Bronchial epithelial cell (primary cell): ENCODE measurements at places on chromosomes 2 and 18. TPM values are rescaled to one million over a fixed set of nuclear protein-coding genes. Genes with fewer than 3 reads are reported as not detected.

- DNase-seq, result no peak
These were observed at the start of gene ARHGEF4 for GRCh38 chr2:130836501-130837174. Gene ARHGEF4, plus strand, starts transcription at chr2:130836914. Its CDS starts 40 bp downstream, at chr2:130836954.

- DNase-seq, result no peak
These were observed 83.0 kb upstream of the MBOAT2 start for GRCh38 chr2:9086465-9086864.

ACOXL gene
- not detected in 2 replicates for total RNA-seq

DNA sequence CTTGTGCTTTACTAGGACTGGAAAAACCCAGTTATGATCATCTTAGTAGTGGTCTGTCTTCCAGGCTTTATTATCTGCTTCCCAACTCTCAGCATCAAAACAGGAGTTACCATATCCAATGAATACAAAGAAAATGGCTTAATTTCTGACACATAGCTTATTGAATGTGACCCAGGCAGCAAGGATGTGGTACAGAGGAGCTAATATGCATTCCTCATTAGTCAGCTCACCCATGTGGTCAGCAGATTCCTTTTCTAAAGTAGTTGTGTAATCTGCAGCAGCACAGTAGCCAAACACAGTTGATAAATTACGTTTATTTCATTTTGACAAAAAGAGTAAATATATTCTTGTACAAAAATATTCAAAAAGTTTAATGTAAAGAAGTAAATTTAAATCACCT, 43.6 kb downstream of the TSPYL6 start:
- DNase-seq, result peak; percentile 89

DNA sequence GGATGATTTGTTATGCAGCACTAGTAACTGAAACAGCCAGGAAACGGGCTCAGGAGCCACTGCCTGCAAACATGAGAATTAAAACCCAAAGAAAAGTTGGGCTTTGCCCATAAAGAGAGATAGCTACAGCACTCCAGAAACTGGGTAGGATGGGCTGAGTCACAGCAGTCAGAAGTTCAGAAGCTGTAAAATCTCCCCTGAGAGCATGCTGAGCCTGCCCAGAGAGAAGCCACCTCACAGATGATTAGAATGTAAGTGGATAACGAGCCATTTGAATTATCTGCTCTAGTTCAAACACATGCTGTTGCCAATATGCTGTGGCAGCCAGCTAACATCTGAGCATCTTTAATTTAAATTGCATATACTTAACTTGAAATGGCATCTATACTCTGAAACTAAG, 388.1 kb upstream of the ACVR2A start:
- no peak for DNase-seq

DNA sequence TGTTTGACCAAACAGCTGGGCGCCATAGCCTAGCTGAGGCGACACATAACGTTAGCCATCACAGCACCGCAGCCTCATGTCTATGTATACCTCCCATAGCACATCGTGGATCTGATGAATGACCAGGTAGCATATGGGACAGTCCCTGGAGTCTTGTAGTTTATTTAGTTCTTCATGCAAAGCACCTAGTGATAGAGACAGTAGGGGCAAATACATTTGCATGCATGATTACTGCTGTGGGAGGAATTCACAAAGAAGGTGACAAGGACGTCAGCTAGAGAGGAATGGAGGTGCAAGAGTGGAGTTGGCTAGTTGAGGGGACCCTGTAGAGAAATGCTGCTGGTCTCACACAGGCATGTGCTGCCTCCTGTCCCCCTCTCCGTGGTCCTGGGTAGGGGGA, 478.9 kb upstream of the HS6ST1 start:
- DNase-seq, result no peak

NEMP2 gene
- 1.8 and 1.9 TPM in 2 replicates for total RNA-seq

- no peak for DNase-seq
These were observed 135.0 kb downstream of the B3GNT2 start for GRCh38 chr2:62330959-62331358.

- no peak for DNase-seq
These were observed 114.3 kb upstream of the PPP1CB start for GRCh38 chr2:28637066-28638047.

DNA sequence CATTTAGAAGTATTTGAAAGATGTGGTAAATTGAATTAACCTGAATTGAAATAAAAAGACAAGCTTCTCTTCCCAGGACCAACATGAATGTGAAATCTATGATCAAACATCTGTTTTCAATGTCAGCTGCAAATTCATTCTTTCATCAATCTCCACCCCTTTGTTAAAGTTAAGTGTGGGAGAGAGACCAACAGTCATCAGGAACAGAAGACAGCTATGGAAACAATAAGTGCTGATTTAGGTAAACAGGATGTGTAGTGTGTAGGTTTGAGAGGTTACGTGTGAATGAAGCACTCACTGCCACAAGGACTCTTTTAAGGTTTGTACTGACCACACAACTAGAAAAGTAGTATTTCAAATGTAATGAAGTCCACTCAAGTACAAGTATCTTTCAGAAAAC, 1659.8 kb upstream of the CELF4 start:
- no peak for DNase-seq

DNA sequence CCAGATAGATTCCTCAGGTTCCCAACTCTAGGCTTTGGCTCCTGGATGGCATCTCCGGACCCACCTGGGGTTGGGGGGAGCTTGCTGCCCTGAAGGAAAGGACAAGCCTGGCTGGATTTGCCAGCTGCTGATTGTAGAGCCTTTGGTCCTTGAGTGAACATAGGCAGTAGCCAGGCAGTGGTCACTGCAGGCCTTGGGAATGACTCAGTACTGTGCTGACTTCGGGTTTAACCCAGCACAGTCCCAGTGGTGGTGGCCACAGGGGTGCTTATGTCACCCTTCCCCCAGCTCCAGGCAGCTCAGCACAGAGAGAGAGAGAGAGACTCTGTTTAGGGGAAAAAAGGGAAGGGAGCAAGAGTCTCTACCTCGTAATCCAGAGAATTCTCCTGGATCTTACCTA, 27.7 kb upstream of the ACTR2 start:
- DNase-seq, result no peak

DNA sequence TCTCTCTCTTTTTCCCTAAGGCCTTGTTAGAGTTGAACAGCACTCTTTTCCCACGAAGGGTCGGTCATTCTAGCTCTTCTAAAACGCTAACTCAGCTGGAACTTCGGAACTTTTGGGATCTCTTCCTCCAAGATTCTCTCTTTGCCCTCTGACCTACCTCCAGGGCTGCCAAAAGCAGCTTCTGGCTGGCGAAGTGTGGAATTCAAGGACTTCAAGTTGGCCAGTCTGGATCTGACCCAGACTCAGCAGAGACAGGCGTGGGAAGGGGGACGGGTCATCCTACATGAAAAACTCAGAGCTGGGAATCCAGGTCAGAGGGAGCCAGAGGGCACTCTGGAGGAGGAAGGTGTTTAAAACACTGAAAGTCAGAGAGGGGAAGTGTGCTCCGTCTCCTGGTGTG, 305.5 kb upstream of the HDAC4 start:
- no peak for DNase-seq

GRCh38 chr2:28318023-28318422, 74.6 kb upstream of the FOSL2 start:
- no peak for DNase-seq

C18orf63 gene
- not detected in 2 replicates for total RNA-seq

GRCh38 chr2:107931412-107931811, 54.9 kb upstream of the SLC5A7 start:
- DNase-seq, result no peak
